ENCODE measurements at places on chromosomes 5 and 9. TPM values are rescaled to one million over a fixed set of nuclear protein-coding genes. Genes with fewer than 3 reads are reported as not detected.

The SLC31A2 gene
- 22.0 TPM for total RNA-seq

The GDA gene
- not detected for total RNA-seq

The TRPM3 gene
- total RNA-seq, result 0.21 TPM

The CTNNAL1 gene
- 48.0 TPM for total RNA-seq

DNA sequence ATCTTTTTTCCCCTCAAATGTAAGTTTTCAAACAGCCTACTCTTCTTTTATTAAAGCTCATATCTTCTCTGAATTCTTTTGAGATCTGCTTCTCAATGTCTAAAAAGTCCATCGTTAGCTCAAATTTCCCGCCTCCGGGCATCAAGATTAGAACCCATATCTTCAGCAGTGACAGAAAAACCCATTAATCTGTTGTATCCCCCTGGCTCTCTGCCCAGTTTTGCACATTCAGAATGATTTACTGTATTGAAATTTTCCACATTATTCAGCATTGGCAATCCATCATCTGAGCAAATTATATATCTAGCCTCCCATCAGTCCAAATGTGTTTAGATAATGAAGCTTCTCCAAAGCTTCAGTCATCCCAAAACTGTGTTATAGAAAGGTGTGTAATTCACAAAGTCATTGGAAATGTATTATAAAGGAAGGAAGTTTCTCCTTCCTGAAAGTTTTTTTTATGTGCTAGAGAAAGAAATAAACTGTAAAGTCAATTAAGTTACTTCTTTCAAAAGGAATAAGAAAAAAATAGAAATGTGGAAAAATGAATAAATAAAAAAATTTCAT, 849.9 kb downstream of the MAT2B start:
- no peak for DNase-seq
- no peaks in the 10 kb centered on the region for H3K4me1 ChIP-seq
- H3K36me3 ChIP-seq, result no peaks in the 10 kb centered on the region
- no peaks in the 10 kb centered on the region for H3K27me3 ChIP-seq
- no peak overlapping the region for H3K27ac ChIP-seq
- H3K4me3 ChIP-seq, result no peak overlapping the region

DNA sequence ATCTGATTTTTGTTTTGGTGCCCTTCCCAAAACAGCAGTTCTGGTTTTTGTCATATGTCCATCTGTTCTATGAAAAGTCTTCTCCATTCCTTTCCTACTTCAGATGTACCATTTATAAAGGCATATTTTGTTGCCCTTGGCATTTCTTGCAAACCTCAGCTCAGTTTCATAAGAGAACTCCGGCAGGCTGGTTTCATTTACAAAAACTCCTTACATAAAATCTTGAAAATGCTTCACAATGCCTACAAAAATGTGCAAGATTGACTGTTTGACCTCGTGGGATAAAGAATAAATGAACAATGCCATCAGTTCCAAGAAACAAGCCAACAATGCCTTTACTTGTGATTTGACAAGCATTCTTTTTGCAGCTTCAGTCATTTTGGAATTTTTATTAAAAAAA, 39.1 kb upstream of the CTNNAL1 start:
- no peaks in the 10 kb centered on the region for H3K27me3 ChIP-seq
- no peak for DNase-seq
- no peak overlapping the region for H3K27ac ChIP-seq
- no peak overlapping the region for H3K4me3 ChIP-seq
- peaks cover 78% of the 10 kb centered on the region for H3K36me3 ChIP-seq
- no peaks in the 10 kb centered on the region for H3K4me1 ChIP-seq

GRCh38 chr9:132143359-132143758, 18.5 kb upstream of the NTNG2 start:
- H3K4me3 ChIP-seq, result no peak overlapping the region
- H3K4me1 ChIP-seq, result peaks cover 7% of the 10 kb centered on the region
- no peaks in the 10 kb centered on the region for H3K36me3 ChIP-seq
- H3K27ac ChIP-seq, result no peak overlapping the region
- peaks cover 4% of the 10 kb centered on the region for H3K27me3 ChIP-seq
- no peak for DNase-seq

- H3K4me1 ChIP-seq, result no peaks in the 10 kb centered on the region
- no peaks in the 10 kb centered on the region for H3K27me3 ChIP-seq
- H3K27ac ChIP-seq, result no peak overlapping the region
- H3K4me3 ChIP-seq, result no peak overlapping the region
Measured at GRCh38 chr9:129012343-129012742, 15.8 kb downstream of the SH3GLB2 start.

- no peak overlapping the region for H3K4me3 ChIP-seq
- H3K4me1 ChIP-seq, result peaks cover 18% of the 10 kb centered on the region
- no peak overlapping the region for H3K27ac ChIP-seq
Measured at GRCh38 chr9:112819635-112820496, 69.3 kb downstream of the SNX30 start.

GRCh38 chr5:410911-411517, 32.0 kb upstream of the EXOC3 start:
- no peak for DNase-seq
- H3K27ac ChIP-seq, result no peak overlapping the region
- H3K27me3 ChIP-seq, result no peaks in the 10 kb centered on the region
- no peak overlapping the region for H3K4me3 ChIP-seq
- H3K4me1 ChIP-seq, result no peaks in the 10 kb centered on the region
- H3K36me3 ChIP-seq, result no peaks in the 10 kb centered on the region

DNA sequence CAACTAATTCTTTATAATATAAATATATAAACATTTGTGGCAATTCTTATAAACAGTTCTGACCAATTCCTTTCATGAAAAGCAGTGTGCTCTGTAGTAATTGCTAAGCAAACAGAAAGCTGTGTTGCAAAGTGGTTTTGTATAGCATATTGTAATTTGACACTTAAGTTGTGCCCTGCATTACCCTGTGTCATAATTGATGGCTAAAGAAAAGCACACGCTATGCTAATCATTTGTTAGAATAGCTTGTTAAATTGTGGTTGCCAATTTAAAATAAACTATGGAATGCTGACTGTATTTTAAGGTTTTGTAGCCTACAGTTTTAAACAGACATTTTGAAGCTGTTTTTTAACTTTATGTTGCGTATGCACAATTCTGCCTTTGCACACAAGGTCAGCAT, 140.0 kb downstream of the PBX3 start:
- H3K36me3 ChIP-seq, result no peaks in the 10 kb centered on the region
- H3K4me3 ChIP-seq, result no peak overlapping the region
- no peak overlapping the region for H3K27ac ChIP-seq
- no peak for DNase-seq
- H3K27me3 ChIP-seq, result peaks cover 16% of the 10 kb centered on the region

GRCh38 chr9:136806631-136807201, 1.0 kb upstream of the RABL6 start:
- H3K27ac ChIP-seq, result peak overlapping the region; percentile 90
- H3K4me3 ChIP-seq, result peak overlapping the region; percentile 78
- H3K4me1 ChIP-seq, result peaks cover 15% of the 10 kb centered on the region

DNA sequence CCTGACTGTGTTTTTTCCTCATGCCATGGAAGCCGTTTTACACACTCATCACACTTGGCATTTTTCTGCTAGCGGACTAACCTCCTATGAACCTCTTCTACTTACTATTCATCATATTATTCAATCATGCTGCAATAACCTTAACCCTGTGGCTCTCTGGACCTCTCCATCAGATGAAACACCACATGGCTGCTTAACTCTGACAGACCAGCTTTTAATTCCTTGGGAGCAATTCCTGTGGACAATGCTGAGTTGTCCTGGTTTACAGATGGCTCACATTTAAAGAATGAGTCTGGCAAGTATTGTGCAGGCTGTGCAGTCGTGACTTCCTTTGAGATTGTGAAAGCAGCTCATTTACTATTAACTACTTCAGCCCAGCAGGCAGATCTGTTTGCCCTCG, 9.0 kb downstream of the OR1J1 start:
- H3K4me3 ChIP-seq, result no peak overlapping the region
- H3K36me3 ChIP-seq, result no peaks in the 10 kb centered on the region
- peaks cover 2% of the 10 kb centered on the region for H3K27me3 ChIP-seq
- DNase-seq, result no peak
- H3K27ac ChIP-seq, result no peak overlapping the region
- peaks cover 11% of the 10 kb centered on the region for H3K4me1 ChIP-seq

DNA sequence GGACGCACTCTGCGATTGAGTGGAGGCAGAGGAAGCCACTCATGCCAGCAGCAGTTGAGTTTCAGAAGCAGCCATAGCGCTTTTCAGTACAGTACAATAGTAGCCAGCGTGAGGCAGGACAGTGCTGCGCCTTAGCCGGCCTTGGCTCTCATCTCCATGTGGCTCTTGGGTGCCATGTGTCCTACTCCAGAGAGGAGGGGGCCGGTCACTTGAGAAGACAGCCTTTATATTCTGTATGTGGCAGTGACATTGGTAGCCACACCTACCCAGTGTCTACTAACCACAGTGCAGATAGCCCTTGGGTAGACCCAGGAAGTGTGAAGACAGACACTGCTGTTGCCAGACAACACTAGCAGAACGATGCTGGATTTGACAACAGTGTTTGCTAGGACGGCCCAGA, 42.3 kb downstream of the FAM78A start:
- H3K36me3 ChIP-seq, result peaks cover 63% of the 10 kb centered on the region
- H3K27ac ChIP-seq, result peak overlapping the region; percentile 7
- H3K4me1 ChIP-seq, result peaks cover 43% of the 10 kb centered on the region
- DNase-seq, result no peak
- no peak overlapping the region for H3K4me3 ChIP-seq

DNA sequence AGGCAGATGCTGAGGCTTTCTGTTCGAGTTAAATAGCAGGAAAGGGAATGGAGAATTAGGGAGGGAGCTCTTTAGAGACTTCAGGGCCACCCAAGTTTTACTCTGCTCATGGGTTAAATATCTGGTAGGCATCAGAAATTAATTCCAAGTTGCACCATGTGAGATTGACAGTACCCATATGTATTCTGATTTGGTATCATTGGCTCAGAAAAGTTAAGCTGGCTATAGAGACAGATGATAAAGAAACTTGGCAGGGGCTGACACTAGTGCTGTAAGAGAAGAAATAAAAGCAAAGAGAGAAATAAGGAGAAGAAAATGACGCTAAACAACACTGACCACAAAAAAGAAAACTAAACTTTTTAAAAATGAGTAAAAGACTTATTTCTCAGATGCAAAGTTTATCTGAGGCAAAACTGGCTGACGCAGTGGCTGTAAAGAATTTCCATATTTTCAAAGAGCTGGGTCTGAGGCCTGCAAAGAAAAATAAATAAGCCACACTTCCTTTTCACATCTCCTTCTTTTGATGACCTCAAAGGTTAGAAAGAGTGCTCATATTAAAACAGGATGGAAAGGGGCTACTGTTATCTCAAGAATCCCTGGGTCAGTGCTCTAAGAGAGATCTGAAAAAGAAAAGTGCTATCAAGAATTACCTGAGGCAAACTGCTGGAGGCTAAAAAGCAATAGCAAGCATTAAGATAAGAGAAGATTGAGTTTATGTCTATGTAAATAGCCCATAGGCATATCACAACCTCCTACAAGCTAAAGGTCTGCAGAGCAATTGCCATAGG, 399.0 kb upstream of the MEF2C start:
- H3K4me3 ChIP-seq, result no peak overlapping the region
- DNase-seq, result no peak
- H3K4me1 ChIP-seq, result no peaks in the 10 kb centered on the region
- H3K27ac ChIP-seq, result no peak overlapping the region
- H3K36me3 ChIP-seq, result no peaks in the 10 kb centered on the region

- H3K4me3 ChIP-seq, result no peak overlapping the region
- H3K36me3 ChIP-seq, result peaks cover 11% of the 10 kb centered on the region
- H3K27ac ChIP-seq, result peak overlapping the region; percentile 89
- DNase-seq, result peak; percentile 77
- H3K27me3 ChIP-seq, result no peaks in the 10 kb centered on the region
Measured at GRCh38 chr9:112863214-112863613, 27.5 kb downstream of the SLC46A2 start.

- H3K4me3 ChIP-seq, result peak overlapping the region; percentile 55
- DNase-seq, result peak; percentile 40
- H3K27me3 ChIP-seq, result no peaks in the 10 kb centered on the region
- H3K4me1 ChIP-seq, result peaks cover 15% of the 10 kb centered on the region
Measured at GRCh38 chr9:134066913-134067851, 644 bp downstream of the BRD3 start.

- H3K27ac ChIP-seq, result no peak overlapping the region
- H3K4me3 ChIP-seq, result no peak overlapping the region
- peaks cover 3% of the 10 kb centered on the region for H3K4me1 ChIP-seq
- H3K27me3 ChIP-seq, result no peaks in the 10 kb centered on the region
Measured at GRCh38 chr5:66702426-66702825, 106.2 kb downstream of the MAST4 start.

DNA sequence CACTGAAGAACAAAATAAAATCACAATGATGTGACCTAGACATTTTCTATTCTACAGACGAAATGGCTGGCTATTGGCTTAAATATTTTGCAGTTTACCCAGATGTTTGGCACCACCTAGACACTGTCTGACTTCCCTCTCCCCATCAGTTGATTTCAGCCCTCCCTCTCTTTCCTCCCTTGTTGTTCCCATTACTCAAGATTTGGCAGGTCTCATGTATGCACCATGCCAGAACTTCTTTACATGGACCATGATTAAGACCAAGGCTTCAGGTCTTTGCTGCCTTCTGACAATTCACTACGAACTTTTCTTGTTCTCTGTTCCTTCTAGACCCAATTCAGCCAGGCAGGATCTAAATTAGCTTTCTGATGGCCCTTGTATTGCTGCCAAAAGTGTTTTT, 66.6 kb upstream of the GDNF start:
- DNase-seq, result no peak
- H3K4me3 ChIP-seq, result no peak overlapping the region
- no peaks in the 10 kb centered on the region for H3K36me3 ChIP-seq
- no peaks in the 10 kb centered on the region for H3K4me1 ChIP-seq
- no peak overlapping the region for H3K27ac ChIP-seq

GRCh38 chr5:31738199-31738598, 99.3 kb downstream of the PDZD2 start:
- H3K27ac ChIP-seq, result no peak overlapping the region
- no peaks in the 10 kb centered on the region for H3K4me1 ChIP-seq
- no peak for DNase-seq
- no peaks in the 10 kb centered on the region for H3K36me3 ChIP-seq

Measured in left lung (tissue), 14 donors.